ENCODE measurements at places on chromosomes 4 and X. TPM values are rescaled to one million over a fixed set of nuclear protein-coding genes. Genes with fewer than 3 reads are reported as not detected.
A peak's percentile ranks its signal among the peaks of the same experiment; 100 is the strongest.

DNA sequence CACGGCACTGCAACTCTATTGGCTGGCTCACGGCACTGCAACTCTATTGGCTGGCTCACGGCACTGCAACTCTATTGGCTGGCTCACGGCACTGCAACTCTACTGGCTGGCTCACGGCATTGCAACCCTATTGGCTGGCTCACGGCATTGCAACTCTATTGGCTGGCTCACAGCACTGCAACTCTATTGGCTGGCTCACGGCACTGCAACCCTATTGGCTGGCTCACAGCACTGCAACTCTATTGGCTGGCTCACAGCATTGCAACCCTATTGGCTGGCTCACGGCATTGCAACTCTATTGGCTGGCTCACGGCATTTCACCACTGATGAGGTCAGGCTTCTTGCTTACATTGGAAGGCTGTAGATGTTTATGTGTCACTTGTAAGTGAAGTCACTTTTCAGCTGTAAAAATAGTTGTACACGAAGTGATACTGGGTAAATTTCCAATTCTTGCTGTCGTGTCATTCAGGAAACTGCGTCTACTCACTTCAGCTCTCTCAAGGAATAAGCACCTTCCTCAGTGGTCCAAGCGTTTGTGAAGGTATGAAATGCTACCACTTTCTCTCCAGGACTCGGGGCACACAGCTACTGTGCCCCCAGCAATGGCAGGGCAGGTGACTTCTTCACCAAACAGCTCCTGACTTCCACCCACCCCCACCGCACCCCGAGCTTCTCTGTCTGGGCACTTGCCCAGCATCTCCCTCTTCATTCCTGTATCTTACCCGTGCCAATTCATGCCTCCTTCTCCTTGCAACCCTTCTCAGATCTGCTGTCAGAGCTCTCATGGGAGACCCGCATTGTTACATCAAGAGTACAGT, 141.3 kb downstream of the AFAP1 start:
- DNase-seq: no peak

- no peak for DNase-seq
Observed at GRCh38 chrX:78527263-78527662, 131.9 kb downstream of the RTL3 start.

DNA sequence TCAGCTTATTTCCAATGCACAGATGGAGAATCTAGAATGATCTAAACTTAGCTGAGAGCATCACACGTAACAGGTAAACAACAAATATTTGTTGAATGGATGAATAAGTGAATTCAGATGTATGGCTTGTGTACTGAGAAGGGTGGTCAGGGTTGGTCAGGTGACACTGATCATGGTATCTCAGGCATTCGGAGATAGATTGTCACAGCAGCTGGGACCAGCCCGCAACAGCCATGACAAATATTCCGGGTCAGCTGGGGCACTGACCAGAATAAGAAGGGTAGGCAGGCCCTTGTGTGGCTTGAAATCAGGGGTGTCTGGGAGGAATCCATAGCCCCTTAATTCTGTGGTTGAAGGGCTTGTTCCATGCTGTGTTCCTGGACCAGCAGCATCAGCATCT, 159.4 kb upstream of the ARX start:
- no peak for DNase-seq

DNA sequence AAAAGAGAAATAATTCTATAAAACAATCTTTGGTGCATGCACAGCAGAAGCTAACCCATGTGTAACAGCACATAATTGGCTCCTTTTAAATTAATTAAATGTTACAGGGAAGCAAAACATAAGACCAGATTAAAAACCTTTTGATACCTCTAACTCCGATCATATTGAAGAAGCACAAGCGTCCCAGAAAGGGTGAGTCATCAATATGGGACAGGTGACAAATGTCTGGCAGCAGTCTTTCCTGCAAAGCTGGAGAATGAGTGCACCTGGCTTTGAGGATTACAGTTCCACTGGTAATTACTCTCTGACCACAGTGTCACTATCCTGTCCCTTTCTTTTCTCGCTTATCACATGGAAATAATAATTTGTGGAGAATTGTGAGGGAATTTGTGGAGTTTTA, 94.6 kb downstream of the FAM9B start:
- DNase-seq: no peak

GRCh38 chr4:20195071-20195885, 56.4 kb upstream of the SLIT2 start:
- no peak for DNase-seq

DNA sequence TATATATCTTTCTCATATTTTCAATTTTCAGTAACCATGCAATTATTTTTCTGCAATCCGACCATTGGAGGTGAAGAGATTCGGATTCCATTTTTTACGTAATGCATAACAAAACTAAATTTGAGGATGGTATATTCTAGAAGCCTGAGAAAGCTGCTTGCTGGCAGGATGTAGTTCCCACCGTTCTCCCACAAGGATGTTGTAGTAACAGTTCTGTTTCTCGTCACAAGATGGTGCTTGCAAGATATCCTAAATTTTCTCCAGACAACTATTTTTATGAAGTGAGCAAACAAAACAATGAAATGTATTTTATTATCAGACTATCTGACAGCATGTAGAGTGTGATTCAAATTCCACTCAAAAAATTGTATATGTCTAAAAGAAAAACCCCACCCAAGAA, 10.7 kb downstream of the PWWP3B start:
- DNase-seq: peak; percentile 8

GRCh38 chrX:82734140-82734539, 774.0 kb upstream of the POU3F4 start:
- DNase-seq: no peak

GRCh38 chrX:15523088-15523487, 22.5 kb downstream of the BMX start:
- no peak for DNase-seq

DNA sequence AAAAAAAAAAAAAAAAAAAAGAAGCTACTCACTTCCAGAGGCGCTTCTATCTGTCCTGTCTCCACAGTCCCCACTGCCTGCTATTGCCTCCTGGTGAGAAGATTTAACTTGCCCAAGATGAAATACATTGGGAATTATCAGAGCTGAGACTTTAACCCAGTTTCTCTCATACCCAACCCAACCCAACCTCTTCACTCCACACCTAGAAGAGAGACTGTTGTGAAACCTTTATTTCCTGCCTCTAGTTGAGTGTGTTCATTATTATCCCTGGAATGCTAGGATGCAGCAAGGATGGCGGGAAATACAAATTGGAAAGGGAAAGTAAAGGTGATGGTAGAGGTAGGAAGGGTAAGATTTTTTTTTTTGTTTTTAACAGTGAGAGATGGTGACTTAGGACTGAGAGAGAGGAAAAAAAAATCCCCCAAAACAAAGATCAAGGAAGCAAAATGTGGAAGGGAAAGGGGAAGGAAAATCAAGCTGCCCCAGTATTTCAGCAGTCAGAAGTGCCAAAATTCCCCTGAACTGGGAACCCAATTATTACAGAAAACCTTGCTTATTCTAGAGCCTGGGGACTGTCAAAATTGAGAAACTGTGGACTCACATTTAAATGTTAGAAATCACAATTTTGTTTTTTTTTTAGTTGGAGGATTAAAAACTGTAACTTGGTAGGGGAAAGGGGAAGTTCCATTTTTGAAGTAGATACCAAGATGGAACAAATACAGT, 253.0 kb downstream of the PTTG2 start:
- DNase-seq: no peak

DNA sequence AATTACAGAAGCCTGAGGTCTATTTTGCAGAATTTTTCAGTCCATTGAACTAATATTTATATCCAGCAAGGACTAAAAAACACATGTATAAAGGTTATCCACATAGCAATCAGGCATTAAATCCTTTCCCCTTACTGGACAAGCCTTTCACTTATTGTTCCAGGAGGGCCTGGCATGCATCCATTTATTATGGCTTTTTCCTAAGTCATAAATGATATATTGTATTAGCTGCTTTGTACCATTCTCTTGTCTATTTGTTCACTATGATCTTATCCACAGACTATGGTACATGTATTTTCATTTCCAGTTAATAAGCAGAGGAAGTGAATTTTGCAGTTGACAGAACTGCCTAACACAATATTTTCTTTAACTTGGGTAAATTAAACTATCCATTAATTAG, 105.4 kb upstream of the ANK2 start:
- DNase-seq: no peak

DNA sequence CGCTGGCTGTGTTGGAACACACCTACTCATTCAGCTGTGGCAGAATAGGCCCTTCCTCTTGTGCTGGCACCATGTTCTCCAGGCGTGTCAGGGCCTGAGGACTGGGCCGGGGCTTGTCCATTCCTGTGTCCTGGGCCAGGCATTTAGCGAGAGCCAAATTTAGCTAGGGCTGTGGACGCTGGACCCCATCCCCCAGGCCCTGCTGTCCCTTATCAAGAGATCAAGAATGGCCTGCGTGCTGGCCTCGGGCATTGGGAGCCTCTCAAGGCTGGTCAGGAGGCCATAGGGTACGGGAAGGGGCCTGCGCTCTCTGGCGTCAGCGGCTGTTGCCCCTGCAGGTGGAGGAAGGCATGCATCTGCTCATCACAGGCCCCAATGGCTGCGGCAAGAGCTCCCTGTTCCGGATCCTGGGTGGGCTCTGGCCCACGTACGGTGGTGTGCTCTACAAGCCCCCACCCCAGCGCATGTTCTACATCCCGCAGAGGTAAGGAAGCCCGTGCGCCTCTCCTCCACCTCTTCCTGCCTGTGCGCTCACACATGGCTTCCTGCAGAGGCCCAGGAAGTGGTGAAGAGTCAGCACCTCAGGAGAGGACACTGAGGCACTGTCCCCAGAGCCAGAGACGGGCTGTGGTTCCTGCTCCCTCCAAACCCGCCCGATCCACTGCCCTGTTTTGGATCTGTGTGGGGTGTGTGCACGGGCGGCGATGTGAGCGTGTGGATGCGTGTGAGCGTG, 15.3 kb downstream of the ABCD1 start:
- DNase-seq: no peak

GRCh38 chr4:157128395-157128794, 52.4 kb downstream of the GLRB start:
- peak; percentile 45 for DNase-seq

- DNase-seq: peak; percentile 36
Observed at GRCh38 chr4:179625406-179625805, 2183.2 kb upstream of the AGA start.

DNA sequence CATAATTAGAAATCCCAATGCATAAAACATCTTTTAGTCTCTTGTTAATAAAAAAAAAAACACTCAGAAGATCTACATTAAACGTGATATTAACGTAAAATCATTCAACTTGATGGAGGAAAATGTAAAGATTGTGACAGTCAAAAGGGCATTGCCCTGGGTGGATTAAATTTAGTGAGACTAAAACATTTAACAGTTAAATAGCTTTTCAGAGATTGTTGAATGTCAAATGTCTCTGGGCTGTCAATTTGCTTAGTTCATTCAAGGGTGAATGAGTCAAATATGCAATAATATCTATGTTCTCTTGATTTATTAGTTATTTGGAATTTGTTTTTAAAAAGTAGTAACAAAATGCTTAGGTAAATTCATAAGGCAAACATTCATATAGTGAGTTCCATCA, 836.6 kb upstream of the PCDH10 start:
- no peak for DNase-seq

DNA sequence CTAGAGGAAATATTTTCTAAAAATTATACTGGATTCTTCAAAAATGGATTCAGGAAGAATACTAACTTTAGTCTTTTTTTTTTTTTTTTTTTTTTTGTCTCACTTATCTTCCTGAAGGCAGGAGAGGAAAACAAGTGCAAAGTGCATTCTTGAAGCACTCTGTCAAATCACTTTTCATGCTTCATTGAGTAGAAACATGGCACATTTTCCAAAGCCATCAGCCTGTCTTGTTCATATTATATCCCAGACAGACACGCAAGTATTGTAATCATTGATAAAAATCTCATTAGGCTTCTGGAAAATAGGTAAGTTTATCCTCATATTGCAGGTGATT, 1.2 kb downstream of the BBS12 start:
- DNase-seq: no peak

GRCh38 chrX:154458116-154458953, at the start of gene PLXNA3:
Gene PLXNA3 (plus strand): TSS chrX:154458281. CDS start chrX:154460184, 1,903 bp downstream.
- DNase-seq: peak; percentile 17

DNA sequence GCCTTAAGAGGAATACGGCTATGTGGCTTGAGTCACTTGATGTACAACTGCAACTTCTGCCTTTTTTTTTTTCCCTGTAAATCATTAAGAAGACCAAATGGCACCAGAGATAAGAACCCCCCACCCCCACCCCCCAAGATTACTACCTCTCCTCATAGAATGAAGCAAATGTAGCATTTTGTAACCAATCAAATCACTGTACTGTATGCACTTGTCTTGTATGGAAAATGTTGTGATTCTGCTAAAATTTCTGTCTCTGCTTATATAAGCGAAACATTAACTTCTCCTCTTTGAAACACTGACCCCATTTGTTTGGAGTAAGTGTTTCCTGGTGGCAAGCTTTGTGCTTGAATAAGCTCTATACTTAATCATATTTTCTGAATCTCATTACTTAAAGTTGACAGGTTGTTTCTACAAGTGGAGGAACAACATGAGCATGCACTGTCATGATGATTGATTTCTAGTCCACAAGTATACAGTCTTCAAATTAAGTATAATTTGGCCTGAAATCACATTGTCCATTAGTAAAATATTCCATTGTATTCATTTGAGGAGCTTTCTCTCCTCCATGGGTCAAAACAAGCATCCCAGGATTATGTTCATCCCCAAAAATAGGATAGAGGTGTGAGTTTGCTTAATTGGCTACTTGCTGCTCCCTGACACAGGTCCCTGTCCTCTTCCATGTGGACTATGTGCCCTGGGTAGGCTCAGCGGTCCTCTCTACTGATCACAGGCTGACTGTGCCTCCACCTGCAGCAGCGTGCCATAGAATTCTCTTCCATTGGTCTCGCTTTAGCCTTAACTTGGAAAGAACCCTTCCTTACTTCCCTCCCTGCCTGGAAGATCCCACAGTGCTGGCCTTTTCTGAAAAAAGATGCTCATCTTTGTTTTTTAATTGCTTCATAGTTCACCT, 104.0 kb upstream of the BMP2K start:
- no peak for DNase-seq

GRCh38 chrX:130173190-130173895, 1.6 kb downstream of the RAB33A start:
- peak; percentile 75 for DNase-seq

GRCh38 chrX:73916931-73917667, 354.1 kb downstream of the CHIC1 start:
- peak; percentile 65 for DNase-seq

- no peak for DNase-seq
Observed at GRCh38 chrX:41014776-41015360, 70.4 kb upstream of the USP9X start.

- no peak for DNase-seq
Observed at GRCh38 chr4:77445823-77446222, 159.8 kb upstream of the CXCL13 start.

KCNIP4 gene
- 9.1 TPM for total RNA-seq

SAGE1 gene
- not detected for total RNA-seq

MED28 gene
- 12.3 TPM for total RNA-seq

THOC2 gene
- total RNA-seq: 111 TPM

SPANXD gene
- not detected for total RNA-seq

SMIM43 gene
- 2.2 TPM for total RNA-seq

LRCH2 gene
- total RNA-seq: 28.9 TPM

MAGEB6 gene
- total RNA-seq: not detected

SPANXB1 gene
- total RNA-seq: not detected

DMRTC1B gene
- 6.3 TPM for total RNA-seq

POU3F4 gene
- not detected for total RNA-seq

Measured in umbilical cord (tissue), 2 donors.